ENCODE measurements at places on chromosomes 16 and 17.
A peak's percentile ranks its signal among the peaks of the same experiment; 100 is the strongest.

DNA sequence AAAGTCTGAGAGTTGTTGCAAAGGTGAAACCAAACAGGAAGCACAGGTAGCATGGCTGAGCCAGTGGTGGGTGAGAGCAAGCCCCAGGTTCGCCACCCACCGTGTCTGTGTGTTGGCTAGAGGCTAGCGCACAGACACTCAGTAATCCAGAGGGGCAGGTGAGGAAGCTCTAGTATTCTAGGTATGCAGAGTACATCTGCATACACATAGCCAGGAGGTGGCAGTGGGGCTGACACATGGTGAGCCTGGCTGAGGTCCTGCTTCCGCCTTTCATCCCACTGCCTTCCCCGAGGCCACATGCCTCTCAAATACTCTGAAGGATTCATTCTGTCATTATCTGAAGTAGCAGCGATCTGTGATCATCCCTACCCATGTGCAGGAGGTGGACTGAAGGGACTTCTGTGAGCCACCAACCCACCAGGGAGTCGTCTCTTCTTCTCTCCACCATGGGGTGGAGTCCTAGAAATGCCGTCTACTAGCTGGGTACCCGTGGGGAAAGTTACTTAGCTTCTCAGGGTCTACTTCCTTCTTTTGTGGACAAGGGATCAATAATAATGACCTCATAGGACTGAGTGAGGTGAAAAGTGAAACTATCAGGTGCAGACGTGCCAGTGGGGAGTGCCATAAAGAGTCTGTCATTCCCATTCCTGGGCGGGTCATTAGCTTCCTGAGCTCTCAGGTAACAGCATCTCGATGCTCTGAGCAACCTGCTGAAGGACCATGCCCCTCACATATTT, 36.0 kb upstream of the ICAM2 start:
- no peak for DNase-seq

GRCh38 chr17:8670421-8670820, 39.9 kb upstream of the MYH10 start:
- no peak for DNase-seq

DNA sequence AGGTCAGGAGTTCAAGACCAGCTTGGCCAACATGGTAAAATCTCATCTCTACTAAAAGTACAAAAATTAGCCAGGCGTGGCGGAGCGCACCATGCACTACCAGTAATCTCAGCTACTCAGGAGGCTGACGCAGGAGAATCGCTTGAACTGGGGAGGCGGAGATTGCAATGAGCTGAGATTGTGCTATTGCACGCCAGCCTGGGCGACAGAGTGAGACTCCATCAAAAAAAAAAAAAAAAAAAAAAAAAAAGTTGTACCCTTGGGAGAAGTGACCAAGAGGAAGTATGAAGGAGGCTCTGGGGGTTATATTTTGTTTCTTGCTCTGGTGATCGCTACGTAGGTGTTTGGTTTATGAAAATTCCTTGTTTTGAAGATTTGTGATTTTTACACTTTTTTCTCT, 66.3 kb downstream of the LITAF start:
- no peak for DNase-seq

DNA sequence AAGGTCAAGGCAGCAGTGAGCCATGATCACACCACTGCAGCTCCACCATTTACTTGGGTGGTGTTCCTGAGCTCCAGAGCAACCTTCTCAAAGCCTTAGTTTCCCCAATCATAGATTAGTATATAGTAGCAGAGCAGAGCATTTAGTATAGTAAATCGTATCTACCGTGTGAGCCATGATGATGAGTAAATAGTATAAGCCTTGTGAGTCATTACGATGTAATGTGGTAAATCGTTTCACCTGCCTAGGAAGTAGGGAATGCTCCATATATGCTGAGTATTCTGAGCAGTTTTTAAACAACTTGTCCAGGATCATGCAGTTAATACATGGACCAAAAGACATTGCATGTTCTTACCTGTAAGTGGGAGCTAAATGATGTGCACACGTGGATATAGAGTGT, 66.4 kb downstream of the SCNN1B start:
- no peak for DNase-seq

DNA sequence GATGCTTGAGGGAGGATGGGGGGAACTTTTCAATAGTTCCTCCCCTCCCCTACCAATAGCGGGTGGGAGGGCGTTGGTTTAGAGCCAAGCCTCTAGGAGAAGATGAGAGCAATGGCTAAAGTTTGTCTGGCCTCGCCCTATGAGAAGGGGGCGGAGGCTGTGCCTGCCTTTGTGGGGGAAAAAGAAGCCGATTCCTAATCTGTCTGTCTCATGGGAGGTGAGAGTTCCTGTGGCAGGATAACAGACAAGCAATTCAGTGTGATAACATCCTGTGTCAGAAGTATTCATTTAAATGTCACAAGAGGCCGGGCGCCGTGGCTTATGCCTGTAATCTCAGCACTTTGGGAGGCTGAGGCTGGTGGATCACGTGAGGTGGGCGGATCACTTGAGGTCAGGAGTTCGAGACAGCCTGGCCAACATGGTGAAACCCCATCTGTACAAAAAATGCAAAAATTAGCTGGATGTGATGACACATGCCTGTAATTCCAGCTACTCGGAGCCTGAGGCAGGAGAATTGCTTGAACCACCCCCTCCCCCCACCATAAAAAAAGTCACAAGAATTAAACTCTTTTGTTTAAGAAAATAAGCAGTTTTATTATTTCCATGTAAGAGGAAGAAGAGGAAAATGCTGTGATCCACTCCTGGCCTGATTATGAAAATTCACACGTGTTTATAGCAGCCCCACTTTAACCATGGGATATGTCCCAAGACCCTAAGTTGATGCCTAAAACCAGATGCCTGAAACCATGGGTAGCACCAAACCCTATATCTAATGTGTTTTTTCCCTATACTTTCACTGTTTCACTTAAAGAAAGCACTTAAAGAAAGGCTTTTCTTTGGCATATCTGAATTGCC, 1.7 kb downstream of the SLFN5 start:
- DNase-seq: no peak

DNA sequence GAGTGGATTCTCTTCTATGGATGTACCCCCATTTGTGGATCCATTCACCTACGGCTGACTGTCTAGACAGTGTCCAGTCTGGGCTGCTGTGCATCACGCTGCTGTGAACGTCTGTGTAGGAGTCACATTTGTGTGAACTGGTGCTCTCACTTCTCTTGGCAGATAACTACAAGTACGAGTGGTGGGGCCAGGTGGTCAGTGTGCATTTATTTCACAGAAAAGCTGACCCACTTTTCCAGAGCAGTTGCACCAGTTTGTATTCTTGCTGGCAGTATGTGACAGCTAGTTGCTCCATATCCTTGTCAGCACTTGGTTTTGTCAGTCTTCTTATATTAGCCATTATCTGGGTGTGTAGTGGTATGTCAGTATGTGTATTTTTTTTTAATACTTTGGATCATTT, 28.4 kb downstream of the FOXK2 start:
- no peak for DNase-seq

- DNase-seq: no peak
These were observed 16.1 kb upstream of the GFAP start for GRCh38 chr17:44931376-44931775.

DNA sequence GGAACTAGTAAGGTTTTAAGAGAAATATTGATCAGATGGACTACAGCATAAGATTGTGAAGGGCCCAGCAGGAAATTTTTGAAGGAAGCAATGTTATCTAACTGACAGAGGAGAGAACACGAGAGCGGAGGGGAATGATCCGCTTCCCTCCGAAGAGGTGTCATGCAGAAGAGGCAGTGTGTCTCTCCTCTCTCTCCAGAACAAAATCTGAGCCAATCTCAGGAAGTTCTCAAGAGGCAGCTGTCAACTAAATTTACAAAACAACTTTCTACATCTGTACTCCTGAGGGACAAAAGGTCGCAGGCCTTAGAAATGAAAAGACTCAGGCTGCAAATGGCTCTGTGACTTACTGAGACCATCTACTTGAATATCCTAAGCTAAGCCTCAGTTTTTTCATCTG, 224.6 kb upstream of the CDH5 start:
- DNase-seq: no peak

DNA sequence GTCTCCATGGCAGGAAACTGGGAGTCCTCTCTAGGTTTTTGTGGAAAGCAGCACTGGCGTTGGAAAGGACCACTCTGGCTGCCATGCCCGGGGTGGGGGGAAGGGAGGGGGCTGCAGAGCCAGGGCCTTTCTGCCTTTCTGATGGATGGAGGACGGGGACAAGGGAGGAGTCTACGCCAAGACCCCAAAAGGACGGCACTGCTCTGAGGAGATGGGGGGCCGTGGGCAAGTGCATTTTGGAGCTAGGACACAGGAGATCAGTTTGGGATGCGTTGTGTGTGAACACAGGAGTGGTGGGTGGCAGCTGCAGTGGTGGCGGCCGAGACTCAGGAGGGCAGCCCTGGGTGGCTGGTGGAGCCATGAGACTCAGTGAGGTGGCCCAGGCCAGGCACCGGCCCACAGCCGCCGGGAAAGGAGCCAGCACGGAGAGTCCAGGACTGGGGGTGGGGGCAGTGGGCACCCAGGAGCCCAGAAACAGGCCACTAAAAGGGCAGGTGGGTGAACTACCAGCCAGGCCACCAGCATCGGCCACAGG, 2.0 kb downstream of the CENPX start:
- DNase-seq: no peak

GRCh38 chr16:4846503-4846900, 586 bp downstream of the GLYR1 start:
- DNase-seq: no peak

- no peak for DNase-seq
These were observed 604 bp upstream of the ZC3H18 start for GRCh38 chr16:88569614-88569984.

DNA sequence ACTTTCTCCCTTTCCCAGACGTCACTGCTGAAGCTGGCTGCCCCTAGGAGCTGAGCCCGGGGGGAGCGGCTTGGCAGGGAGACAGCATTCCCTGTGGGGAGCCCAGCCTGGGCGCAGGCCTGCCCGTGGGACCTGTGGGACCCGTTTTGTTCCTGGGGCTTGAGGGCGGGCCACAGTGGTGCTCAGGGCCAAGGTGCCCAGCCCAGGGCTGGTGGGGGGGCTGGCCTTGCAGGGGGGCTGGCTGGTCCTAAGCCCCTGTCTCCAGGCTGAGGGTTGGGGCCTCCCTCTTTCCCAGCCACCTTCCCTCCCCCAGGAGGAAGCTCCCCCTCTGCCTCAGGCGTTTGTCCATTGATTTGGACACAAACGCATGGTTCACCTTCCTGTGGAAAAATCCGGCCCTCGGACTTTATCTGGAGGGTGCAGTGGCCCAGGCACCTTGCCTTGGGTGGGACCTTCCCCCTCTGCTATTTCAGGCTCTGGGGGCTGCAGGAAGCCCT, 4.4 kb downstream of the NHERF2 start:
- no peak for DNase-seq

- DNase-seq: no peak
These were observed 296.3 kb upstream of the AXIN2 start for GRCh38 chr17:65857718-65858117.

GRCh38 chr17:5686074-5686635, 101.8 kb upstream of the NLRP1 start:
- no peak for DNase-seq

DNA sequence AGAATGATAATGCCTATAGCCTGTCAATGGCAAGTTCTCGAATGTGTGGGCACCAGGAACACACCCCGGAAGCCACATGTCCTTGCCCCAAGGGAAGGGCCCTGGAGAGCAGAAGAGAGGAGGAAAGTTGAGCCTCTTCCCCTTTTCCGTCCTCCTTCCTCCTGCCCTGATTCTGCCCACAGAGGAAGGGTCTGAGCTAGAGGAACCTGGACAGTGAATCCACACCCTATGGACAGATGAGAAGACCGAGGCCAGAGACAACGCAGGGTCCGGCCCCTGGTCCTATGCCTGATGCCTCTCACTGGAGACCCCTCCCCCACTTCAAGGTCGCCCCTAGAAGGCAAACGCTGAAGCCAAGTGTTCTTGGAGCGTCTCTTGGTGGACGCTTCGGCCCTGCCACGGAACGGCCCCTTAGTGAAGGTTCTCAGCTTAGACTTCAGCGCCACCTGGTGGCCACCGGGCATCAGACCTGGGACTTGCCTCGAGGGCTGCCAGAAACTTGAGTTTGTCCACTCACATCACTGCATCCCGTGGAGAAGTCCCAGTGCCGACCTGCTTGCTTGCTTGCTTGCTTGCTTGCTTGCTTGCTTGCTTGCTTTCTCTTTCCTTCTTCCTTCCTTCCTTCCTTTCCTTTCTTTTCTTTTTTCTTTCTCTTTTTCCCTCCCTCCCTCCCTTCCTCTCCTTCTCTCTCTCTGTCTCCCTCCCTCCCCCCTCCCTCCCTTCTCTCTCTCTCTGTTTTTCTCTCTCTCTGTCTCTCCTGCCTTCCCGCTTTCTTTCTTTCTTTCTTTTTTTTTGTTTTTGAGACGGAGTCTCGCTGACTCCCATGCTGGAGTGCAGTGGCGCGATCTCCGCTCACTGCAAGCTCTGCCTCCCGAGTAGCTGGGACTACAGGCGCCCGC, 20.6 kb upstream of the SPNS3 start:
- peak; percentile 2 for DNase-seq

GRCh38 chr17:49995055-49995738, at the start of gene DLX3:
Gene DLX3, minus strand, starts transcription at chr17:49995224. Its CDS starts 226 bp downstream, at chr17:49994998.
- peak; percentile 77 for DNase-seq

DNA sequence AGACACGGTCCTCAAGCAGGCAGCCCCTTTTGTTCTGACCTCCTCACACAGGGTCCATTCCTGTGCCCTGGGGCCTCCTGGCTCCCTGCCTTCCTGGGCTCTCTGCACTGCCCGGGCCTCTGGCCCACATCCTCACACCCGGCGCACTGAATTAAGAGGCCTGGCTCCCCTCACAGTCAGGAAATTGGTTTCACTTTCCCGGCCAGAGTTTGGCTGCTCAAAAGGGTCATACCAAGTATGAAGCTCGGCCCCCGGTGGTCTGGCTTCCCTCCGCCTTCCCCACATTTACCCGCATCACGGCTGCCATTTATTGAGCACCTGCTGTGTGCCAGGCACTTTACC, 220.0 kb downstream of the NTN1 start:
- no peak for DNase-seq

DNA sequence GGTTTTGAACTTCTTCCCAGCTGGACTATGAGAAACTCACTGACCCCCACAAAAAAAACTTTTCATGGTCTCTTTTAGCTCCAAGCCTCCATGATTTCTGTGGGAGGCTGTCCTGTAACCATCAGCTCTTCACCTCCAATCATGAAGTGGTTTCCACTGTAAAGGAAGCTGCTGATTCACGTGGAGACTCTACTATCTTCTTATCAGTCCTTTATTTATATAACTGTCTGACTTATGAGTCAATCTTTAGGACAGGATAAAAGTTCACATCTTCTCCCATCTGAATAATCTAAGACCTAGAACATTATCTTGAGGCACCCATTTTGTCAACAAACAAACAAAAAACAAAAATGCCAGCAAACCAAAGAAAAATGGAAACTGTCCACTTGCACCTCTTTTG, 409.9 kb downstream of the SLC39A11 start:
- DNase-seq: no peak

- DNase-seq: no peak
These were observed 18.8 kb downstream of the MAP1LC3B start for GRCh38 chr16:87410968-87411367.

DNA sequence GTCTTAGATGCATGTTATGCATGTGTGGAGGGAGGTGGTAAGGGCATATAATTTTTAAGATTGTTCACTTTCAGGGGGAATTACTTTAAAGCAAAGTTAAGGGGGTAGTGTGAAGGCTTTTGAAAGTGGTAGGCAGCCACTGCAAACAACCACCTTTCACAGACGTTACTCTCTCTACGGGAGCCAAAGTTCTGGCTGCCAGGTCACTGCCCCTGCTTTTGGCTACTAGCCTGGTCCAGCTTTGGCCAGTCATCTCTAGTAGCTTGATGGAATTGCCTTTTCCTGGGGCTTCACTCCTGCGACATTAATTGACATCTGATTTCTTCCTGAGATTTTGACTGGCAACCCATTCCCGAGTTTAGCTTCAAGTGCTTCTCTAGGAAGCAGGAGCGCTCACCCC, 397.5 kb downstream of the CDH11 start:
- no peak for DNase-seq
